ENCODE measurements at places on chromosomes 11 and 22.

DNA sequence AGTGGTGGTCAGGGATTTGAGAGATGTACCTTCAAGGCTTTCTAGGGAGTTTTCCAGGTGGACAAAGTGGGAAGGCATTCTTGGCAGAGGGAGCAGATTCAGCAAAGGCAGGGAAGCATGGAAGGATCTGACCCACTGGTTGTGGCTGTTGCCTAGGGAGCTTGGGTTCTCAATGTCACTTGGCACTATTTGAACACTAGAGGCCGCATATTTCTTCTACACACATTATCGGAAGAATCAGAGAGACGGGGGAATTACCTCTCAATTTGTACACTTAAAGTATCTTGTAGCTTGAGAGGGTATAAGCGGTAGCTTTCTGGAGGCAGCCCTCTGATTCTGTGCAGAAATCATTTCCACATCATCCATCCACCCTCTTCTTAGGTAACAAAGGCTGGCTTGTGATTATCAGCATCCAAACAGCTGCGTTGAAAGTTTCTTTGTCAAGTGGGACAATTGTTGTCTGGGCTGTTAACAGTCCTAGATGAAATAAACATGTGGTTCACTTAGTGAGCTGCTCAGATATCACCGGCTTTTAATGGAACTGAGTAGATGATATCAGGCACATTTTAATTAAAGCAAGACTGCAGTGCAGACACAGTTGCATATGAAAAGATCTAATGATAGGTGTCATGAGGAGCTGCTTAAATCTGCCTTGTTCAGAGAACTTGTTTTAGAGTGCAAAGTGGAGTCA is 2.6 kb downstream of the NELL1 start:
- DNase-seq: no peak

- no peak for DNase-seq
These were observed 308.4 kb downstream of the NTM start for GRCh38 chr11:131678658-131679340.

DNA sequence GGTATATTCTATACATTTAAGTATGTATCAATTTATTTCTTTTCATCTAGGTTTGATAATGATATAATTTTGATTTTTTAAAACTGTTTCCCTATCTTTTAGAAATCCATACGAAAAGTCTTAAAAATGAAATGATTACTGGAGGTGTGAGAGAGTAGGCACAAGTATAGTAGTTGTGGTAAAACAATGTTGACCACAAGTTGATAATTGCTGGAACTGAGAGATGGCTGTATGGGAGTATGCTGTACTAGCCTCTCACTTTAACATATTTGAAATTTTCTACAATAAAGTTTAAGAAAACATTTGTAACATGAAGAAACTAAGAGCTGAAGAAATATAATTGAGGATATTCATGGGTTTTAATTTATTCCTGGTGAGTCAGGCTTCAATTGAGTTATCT is 30.0 kb downstream of the FSHB start:
- no peak for DNase-seq

DNA sequence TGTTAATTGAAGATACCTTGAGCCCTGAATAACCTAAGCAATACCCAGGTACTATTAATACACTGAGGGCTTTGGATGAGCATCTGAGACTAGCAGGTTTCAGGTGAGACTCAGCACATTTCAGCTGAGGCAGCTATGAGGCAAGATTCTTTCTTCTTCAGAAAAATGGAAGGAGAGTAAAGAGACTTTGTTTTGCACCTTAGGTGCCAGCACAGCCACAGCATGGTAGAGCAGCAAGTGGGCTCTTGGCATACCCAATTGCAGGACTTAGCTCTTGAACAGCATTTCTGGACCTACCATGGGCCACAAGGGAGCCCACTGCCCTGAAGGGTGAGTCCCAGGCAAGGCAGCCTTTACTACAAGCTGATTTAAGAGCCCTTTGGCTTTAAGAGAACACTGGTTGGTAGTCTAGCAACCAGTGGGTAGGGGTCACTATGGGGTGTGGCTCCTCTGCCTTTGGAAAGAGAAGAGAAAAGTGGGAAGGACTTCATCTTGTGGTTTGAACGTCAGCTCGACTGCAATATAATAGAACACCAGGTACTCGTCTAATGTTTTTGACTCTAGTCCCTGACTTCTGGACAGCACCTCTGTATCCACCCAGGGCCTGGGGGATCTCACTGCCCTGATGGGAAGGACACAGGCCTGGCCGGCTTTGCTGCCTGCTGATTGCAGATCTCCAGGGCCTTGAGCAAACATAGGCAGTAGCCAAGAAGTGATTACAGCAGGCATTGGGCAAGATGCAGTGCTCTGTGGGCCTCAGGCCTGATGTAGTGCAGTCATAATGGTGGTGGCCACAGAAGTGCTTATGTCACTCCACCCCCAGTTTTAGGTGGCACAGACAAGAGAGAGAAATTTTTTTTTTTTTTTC is 73.3 kb downstream of the GLYATL1 start:
- DNase-seq: no peak

- no peak for DNase-seq
These were observed 420.2 kb downstream of the NTM start for GRCh38 chr11:131790586-131790985.

DNA sequence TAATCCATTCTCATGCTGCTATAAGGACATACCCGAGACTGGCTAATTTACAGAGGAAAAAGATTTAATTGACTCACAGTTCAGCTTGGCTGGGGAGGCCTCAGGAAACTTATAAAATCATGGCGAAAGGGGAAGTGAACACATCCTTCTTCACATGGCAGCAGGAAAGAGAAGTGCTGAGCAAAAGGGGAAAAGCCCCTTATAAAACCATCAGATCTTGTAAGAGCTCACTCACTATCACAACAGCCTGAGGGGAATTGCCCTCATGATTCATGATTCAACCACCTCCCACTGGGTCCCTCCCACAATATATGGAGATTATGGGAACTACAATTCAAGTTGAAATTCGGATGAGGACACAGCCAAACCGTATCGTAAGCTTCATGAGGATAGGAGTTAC is 3.8 kb upstream of the CYB5R2 start:
- peak; percentile 42 for DNase-seq

DNA sequence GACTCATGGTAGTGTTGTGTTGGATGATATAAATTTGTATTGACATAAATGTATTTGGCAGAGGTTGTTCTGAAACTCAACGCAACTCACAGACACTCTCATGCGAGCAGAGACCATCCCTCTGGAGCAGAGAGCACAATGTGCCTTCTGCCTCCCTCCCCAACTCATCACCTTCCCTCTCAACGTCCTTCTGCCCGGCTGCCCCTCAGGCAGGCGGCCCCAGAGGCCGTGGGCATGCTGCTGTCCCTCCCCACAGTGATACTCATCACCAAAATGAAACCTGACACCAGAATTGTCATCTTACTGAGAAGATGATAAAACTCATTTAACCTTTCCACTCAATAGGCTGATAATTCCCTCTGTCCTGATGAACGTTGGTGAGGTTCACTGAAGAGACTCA is 260.6 kb downstream of the ETS1 start:
- DNase-seq: no peak

GRCh38 chr22:49966774-49967705 is 6.5 kb downstream of the PIM3 start:
- DNase-seq: no peak

GRCh38 chr11:64331569-64332371 is 8.2 kb upstream of the CCDC88B start:
- no peak for DNase-seq

DNA sequence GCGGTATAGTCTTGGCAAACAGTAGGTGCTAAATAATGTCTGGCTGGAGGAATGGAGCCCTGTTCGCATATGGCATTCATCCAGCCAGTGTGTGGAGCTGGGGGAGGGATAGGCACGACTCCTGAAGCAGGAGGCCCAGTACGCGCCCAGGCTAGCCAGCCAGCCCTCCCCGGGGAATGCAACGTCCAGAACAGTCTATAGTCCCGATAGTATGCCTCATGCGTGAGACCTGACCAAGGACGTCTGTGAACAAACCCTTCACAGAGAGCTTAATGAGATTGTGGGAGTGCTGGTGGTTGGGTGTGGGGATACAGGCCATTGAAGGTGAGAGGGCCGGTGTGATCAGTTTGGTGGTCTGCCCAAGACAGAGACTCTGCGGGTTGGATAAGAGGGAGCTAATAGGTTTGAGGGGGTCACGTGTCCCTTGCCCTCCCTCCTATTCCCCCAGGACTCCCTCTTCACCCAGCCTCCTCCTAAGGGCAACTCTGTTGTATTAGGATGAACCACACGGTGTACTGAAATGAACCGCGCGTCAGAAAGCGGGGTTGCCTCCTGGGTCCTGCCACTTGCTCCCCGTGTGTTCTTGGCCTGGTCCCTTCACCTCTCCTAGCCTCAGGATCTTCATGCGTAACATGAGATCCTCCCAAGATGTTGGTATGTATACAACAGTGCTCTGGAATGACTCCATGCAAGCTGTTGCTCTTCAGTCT is 987 bp upstream of the GRIK4 start:
- DNase-seq: no peak

Measured in SK-N-MC (cell line).